Activated CD4-positive, alpha-beta T cell treated with anti-CD3 and anti-CD28 coated beads for 1 hour (primary cell): ENCODE measurements at places on chromosomes 12 and 14.

- DNase-seq, result no peak
Observed at GRCh38 chr14:28671425-28671824, 95.2 kb upstream of the FOXG1 start.

GRCh38 chr12:62656591-62657362 lies 190.2 kb downstream of the MON2 start:
- no peak for DNase-seq

- DNase-seq, result no peak
Observed at GRCh38 chr12:81365284-81365683, 287.4 kb downstream of the ACSS3 start.

- no peak for DNase-seq
Observed at GRCh38 chr14:50806241-50806933, 24.6 kb downstream of the NIN start.

GRCh38 chr14:103961928-103962578 lies 19.7 kb upstream of the RD3L start:
- no peak for DNase-seq

DNA sequence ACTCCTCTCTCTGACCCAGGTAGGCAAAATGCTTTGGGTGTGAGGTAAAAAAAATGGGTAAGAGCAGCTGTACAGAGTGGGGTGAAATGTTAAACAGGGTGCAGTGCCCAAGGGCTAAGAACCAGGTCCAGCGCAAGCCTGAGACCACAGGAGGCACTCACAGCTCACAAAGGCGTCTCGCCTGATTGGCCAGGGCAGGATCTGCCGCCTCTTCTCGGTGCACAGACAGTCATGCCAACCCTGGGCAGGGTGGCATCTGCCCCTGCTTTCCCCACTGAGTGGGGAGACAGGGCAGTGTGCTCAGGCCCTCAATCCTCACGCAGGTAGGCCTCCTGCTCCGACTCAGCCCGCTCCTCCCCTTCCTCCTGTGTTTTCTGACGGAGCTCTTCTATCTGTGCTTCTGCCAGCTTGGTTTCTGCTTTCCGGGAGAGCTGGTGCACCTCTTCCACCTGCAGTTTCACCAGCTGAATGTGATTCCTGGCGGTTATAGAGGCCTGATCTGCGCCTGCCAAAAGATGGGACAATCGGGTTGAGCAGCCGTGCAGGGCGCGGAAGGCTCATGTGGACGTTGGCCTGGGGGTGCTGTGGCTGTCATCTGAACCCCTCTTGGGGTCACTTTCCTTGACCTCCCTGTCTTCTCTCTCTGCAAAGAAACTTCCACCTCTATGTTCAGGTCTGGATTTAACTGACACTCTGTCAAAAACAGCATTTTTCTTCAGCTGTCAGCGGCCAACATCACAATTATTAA lies 4.7 kb downstream of the B3GNT4 start:
- no peak for DNase-seq

DNA sequence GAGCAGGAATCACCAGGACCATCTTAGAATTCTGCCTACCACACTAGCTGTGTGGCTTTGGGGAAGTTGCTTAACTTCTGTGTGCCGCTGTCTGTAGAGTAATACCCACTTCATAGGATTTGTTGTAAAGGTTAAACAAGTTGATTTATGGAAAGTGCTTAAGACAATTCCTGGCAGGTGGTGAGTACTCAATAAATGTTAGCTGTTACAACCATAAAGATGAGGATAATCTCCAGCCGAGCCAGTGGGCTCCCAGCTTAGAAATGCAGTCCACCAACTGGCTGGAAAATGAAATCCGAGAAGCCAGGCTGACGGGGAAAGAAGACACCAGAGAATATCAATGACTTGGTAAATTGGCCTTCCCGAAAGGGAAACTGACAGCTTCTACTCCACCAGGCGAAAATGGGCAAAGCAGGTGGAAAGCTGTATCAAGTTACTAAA lies 173.5 kb downstream of the CHST11 start:
- no peak for DNase-seq

DNA sequence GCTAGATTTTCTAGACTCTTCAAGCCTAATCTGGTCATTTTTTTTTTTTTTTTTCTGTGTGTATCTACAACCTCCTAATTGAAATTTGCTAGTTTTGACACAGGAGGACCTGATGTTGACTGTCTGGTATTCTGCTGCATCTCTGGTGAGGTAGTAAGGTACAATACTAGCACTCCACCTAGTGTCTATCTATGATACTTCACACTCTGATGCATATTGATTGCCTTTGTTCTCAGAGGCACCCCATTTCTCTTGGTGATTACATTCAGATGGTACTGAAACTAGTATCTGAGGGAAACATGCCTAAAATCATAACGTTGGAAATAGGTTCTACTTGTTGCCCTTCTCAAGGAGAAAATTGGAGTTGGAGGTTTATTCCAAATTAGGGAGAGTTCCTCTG lies 930.5 kb upstream of the NOVA1 start:
- DNase-seq, result no peak

GRCh38 chr14:60639674-60640073 lies 9.6 kb downstream of the SIX1 start:
- no peak for DNase-seq

DNA sequence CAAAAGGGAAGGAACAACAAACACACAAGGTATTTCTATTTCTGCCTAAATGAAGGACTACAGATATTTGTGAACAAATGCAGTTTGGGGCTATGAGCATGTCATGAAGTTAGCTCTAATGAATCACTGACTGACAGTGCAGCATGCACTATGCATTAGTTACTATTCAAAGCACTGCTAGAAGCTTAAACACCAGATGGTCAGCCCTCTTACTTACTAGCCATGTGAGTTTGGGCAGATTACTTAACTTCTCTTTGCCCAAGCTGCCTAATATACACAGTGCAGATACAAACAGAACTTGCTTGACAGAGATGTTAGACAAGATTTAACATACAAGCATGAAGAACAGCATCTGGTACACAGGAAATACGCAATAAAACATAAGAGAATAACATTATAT lies 96.0 kb downstream of the ATXN2 start:
- no peak for DNase-seq

DNA sequence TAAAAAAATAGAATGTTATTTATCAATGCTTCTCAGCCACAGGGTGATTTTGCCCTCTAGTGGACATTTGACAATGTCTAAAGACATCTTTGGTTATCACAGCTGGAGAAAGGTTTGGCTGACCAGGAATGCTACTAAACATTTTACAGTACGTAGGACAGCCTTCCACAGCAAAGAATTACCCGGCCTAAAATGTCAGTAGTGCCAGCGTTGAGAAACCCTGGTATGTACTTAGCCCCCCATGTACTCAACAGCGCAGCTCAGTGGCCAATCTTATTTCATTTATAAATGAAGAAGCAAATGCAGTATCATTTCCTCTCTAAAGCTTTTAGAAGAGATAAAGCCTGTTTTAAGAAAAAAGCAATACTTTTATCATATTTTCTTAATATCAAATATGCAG lies 5.8 kb downstream of the MARK3 start:
- DNase-seq, result no peak

DNA sequence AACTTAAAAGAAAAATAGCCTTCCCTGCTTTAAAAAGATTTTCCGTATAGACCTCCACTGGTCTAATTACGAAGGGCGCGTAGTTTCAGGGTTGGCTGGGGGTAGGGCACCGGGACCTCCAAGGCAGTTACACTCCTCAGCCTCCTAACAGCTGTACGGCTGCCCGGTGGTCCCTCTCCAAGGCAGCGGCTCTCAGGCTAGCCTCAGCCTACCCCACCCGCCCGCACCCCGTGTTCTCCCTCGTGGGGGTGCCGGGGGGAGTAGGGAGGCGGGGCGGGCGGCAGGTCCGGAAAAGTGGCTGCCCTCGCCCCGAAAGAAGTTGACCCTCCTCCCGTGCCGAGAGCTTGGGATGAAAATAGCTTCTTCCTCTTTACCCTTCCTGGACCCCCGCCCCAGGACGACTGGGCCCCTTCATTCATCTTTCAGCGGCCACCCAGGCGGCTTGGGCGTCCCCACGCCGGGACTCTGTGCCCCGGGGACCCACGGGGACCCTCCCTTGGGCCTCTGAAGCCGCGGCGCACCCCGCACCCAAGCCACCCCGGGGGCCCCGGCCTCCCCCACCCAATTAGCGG lies 991 bp upstream of the RCOR1 start:
- no peak for DNase-seq

GRCh38 chr14:54047645-54048308 lies 91.2 kb upstream of the BMP4 start:
- DNase-seq, result no peak

- no peak for DNase-seq
Observed at GRCh38 chr14:89983375-89983774, 27.6 kb downstream of the TDP1 start.

DNA sequence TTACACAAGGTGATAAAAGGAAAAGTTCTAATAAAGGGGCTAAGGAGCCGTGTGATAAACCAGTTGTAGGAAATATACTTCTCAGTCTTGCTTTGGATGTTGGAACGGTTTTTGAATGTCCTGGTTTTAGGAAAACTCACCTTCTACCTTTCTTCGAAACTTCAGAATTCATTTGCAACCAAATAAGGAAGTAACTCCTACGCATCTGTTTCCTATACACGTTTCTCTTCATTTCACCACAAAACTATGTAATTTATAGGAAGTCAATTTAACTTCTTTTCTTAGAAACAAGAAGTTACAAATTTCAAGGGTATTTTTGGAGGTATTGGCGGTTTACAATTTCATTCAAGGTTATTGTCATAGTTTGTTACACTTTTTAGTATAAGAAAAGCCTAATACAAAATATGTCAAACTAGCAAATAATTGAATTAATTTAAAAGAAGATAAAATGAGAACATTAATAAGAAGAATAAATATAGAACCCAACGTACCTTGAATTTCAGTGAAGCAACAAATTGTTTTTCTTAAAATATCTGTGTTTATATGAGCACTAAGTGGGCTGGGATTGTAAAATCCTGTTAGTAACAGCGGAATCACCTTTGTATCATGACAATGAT lies 33.2 kb upstream of the CD69 start:
- no peak for DNase-seq

DNA sequence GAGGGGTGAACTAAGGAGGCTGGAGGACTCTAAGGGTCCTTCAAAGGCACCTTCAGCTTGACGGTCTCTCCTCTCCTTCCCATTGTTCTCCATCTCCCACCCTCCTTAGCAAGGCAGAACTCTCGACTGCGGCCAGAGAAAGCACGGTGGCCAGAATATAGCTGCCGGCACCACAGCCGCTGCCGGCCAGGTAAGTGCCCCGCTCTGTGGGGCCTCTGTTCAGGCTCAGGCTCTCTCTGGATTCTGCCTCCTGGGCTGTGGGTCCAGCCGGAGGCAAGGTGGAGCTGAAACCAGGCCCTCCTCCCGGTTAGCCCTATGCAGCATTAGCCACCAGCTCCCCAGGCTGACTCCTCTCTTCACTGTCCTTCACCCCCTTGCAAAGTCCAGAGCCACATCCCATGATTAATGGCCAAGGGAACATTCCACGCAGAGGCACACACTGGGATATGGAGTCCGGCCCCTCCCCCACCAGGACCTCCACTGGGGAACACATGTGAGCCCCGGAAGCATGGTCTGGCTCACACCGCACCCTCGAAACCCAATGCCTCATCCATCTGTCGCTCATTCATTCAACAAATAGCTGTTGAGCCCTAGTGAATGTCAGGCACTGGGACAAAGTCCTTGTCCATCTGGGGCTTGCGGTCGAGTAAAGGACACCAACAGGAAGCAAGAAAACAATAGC lies 25.2 kb downstream of the LTBP2 start:
- DNase-seq, result no peak

DNA sequence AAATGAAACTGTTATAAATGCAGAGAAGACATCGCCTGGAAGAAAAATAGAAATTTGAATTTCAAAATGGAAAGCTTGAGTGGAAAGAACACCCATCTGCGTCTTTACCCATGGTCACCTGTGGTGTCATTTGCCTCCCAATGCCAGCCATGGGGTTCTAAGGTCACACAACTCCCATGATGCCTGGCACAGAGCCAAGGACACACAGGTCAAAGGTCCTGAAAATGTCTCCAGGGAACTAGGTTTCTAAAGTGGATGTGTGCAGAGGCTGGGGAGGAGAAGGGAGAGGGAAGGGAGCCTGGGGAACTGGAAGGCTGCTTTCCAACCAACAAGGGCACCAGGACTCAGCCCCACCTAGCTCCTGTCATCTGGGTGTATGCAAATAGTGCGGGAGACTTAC lies 724.0 kb upstream of the TMEM132C start:
- no peak for DNase-seq

DNA sequence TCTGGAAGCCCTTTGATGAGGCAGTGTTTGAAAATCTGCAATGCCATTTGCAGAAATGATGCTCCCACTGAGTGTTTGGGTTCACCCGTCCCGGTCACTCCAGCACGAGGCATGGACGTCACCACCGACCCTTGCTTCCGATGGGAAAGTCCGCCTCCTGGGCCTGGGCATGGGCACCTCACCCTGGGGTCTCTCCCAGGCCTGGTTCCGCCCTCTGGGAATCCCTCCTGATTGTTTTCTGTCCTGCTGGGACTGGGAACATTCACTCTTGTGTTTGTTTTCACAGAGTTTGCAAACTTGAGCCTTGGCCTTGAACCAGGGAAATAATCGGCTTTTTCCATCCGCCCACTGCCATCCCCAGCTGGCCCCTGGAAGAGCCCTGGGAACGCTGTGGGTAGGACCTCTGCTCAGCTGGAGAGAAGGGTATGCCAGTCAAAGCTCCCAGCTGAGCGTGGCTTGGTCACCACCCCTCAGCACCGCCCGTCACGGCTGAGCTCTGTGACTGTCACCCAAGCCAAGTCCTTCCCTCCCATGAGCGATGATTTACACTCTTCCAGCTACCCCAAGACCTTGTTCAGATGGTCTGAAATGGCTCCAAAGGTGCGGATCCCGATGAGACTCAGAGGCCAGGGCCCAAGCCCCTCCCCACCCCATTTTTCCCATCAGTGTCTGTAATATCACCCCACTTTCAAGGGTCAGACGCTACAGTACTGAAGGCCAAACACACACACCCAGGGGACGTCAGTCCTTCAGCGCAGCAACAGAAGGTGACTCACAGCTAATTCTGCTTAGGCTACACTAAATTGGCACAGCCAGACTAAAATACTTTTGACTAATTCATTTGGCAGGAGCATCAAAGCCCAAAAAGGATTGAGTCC lies 34.1 kb upstream of the FZD10 start:
- DNase-seq, result no peak

DNA sequence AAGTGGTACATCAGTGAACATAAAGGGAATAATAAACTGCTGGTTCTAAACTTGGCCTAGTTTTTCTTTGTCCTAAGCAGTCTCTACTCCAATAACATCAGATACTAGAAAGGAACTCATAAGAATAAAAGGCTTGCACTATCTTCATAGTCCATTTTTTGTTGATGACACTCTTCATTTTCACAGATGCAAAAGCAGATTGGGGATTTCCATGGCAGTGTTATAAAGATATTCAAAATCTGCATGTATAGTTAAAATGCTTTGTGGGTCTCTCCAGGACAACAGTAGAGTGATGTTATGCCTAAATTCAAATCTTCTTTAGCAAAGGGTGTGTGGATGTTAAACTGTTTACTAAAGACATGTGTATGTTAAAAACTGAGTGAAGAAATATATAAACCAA lies 745.8 kb downstream of the TRHDE start:
- no peak for DNase-seq

GRCh38 chr14:55272387-55272786 lies 1.2 kb downstream of the FBXO34 start:
- no peak for DNase-seq
